KG1 (cell line): ENCODE measurements at places on chromosomes 11 and 22.

GRCh38 chr11:94449029-94449428, 44.6 kb downstream of the MRE11 start:
- no peak for DNase-seq

DNA sequence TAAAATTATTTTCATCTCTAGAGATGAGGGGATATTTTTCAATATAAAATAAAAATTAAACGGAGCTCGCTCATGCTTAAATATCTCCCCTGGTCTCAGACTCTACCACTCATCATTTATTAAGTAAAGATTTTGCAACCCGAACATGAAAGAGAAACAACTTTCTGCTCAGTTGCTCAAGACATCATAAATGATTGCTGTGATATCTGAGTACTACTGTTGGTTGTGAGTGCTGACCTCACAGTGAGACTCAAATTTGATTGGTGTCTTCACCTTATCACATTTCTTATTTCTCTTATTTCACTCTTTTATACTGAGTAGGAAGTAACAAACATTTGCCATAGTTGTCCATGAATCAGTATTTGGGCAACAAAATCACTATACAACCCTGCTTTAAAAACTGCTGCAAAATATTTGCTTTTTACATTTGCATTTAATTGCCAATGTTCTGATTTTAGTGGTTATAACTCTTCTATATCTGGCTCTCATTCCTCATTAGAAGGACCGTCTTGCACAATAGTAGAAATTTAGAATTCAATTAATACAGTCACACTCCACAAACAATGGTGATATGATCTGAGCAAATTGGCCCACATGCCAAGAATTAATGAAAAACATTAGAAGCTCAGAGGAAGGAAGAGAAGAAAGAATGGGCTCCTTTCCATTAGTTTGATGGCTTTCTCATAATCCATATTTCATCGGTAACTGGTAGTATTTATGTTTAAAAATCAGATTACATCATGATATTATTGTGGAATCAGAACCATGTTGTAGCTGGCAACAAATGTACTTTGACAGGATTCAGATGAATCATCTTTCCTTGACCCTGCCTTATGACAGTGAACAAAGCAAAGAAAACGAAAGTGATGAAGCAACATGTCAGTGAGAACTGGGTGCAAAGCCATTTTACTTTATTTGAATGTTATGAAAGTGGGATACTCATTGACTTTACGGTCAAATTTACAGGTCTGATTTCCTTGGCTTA, 973.6 kb upstream of the TENM4 start:
- DNase-seq, result no peak

GRCh38 chr22:46688949-46689348, 49.1 kb downstream of the CERK start:
- DNase-seq, result no peak

DNA sequence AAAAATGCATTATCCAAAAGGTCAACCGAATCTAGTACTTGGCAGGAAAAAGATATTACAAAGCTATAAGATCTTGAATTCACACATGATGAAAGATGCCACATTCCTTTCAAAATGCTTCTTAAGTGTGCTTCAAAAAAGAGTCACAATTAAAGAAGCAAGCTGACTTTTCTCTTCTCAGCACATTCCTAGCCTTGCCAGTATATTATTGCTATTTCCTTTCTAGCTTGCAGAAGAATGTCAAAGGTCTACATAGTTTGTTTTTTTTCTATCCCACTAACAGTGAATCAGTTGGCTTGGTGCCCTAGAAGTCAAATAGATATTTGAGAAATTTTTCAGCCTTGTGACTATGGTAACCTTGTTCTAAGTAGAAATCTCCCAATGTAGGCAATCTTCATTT, 56.8 kb downstream of the GUCY1A2 start:
- DNase-seq, result no peak

- DNase-seq, result no peak
Measured at GRCh38 chr22:32861330-32861729, 59.8 kb downstream of the TIMP3 start.

GRCh38 chr11:66115638-66116301, 45.7 kb downstream of the PACS1 start:
- DNase-seq, result peak; percentile 68

- DNase-seq, result no peak
Measured at GRCh38 chr22:43435851-43436811, 24.3 kb downstream of the MPPED1 start.

- no peak for DNase-seq
Measured at GRCh38 chr22:19723983-19724827, 866 bp downstream of the GP1BB start.

GRCh38 chr11:58574881-58575280, 775 bp downstream of the LPXN start:
- no peak for DNase-seq

DNA sequence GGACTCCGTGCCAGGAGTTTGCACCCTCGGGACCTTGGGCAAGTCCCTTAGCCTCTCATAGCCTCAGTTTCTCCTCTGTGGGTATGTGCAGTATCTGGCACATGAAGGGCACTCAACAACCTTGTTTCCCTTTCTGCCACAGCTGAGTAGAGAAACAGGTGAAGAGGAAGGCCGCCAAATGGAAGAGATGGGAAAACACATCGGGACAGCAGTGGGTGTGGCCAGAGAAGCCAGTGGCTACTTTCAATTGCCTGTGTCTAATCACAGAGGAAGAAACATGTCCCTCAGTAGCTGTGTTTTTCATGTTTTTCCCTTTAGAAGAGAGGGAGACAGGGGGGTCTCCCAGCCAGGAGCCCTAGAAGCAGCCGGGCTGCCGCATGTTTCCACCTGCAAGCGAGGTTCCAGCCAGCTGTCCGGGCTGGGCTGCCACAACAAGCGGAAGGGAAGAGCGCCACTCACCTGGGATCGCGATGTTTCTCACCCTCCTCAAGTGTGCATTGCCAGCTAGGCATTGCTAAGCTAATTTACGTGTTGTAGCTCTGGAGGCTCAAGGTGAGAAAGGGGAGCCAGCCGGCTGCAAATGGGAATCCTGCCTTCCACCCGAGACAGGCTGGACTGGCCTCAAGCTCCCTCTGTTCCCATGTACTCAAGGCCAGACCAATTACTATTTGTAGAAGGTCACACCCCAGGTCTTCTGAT, 16.7 kb downstream of the ASPHD2 start:
- no peak for DNase-seq

DNA sequence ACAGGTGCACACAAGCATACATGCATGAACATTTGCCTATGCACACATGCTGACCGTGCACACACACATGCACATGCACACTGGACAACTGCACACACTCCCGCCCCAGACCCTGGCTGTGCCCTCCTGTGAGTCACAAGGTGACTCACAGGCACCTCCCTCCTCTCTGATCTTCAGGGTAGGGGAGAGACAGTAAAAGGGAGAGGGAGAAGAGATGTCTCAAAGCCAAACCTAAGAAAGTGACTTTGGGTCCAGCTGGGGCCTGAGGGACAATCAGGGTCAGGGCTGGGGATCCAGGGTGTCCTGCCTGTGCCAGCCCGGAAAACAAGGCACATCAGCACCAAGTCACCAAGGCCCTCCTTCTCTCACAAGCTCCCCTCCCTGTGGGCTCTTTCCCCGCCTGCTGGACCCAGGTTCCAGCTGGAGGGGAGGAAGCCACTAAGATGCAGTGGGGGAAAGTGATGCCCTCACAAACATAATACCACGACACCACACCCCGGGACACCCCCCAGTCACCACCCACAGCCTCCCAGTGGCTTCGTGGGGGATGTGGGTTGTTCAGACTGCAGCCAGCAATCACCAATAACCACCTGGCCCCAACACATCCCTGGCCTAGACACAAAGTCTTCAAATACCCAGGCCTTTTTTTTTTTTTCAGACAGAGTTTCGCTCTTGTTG, 39.3 kb downstream of the PDGFB start:
- no peak for DNase-seq

- no peak for DNase-seq
Measured at GRCh38 chr11:100929377-100929776, 200.2 kb downstream of the PGR start.

DNA sequence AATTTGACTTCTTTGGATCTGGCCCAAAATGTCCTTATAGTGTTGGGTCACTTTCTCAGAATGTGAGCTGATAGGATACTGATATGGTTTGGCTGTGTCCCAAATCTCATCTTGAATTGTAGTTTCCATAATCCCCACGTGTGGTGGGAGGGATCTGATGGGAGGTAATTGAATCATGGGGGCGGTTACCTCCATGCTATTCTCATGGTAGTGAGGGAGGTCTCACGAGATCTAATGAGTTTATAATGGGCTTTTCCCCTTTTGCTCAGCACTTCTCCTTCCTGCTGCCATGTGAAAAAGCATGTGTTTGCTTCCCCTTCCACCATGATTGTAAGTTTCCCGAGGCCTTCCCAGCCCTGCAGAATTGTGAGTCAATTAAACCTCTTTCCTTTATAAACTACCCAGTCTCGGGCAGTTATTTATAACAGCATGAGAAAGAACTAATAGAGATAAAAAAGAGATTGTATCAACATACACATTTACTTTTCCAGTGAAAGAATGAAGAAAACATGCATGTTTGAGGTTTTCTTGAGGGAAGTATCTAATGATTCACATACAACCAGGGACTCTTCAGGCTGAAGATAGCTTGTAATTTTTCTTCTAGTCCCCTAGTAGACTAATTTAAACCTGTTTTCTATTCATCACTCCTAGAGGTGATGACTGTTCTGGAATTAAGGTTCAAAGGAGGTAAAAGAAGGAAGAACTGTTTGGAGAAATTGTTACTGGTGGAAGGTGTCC, 17.3 kb upstream of the CSTF3 start:
- DNase-seq, result no peak

GRCh38 chr11:121389651-121390050, 62.5 kb upstream of the SORL1 start:
- DNase-seq, result no peak

GRCh38 chr11:65424205-65425104, 1.9 kb downstream of the NEAT1 start:
- DNase-seq, result peak; percentile 55

- no peak for DNase-seq
Measured at GRCh38 chr11:1669546-1670218, 27.3 kb upstream of the KRTAP5-6 start.

GRCh38 chr11:58289266-58289665, 21.2 kb upstream of the OR10W1 start:
- DNase-seq, result no peak

DNA sequence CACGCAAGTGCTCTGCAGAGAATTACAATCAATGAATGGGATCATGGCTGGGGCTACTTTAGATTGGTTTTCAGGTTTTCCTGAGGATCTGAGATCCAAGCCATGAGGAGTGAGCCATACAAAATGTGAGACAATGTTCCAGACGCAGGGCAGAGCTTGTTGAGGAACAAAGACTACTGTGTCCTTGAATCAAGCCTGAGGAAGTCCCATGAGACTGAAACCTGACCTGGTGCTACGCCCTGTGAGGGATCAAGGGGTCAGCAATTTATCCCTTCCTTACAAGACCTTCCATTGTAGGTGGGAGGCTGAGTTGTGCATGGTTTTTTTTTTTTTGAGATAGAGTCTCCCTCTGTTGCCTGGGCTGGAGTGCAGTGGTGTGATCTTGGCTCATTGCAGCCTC, 2.1 kb downstream of the INCENP start:
- DNase-seq, result no peak

DNA sequence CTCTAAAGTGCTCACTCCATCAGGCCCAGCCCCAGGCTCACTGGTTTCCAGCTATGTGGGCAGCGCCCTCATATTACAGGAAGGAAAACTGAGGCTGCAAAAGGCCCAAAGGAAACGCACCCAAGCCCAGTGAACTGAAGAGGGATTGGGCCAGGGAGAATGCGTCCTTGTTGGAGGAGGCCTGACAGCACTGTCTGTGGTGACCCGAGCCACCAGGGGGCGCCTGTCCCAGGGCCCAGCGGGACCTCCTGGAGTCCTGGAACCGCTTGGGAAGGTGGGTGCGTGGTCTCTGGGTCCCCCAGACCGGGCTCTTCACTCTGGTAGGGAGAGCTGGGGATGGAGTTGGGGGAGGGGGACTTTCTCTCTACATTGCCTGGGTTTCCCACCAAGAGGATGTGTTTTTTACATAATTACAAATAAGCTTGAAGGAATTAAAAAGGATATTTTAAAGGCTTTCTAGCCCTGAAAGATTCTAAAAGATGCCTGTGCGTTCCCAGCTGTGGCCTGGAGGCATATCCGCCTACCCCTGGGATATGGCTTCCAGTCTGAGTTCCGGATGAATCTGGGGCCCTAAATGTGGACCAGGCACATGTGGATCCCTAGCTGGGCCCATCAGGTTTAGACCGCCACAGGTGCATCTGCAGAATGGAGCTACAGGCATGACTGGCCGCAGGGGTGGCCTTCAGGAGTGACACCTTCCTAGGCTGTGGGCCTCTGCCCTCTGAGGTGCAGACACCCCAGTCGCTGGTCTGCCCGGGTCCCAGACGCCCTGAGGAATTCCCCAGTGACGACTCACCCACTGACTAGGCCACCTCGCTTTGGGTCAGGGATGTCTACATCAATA, 4.2 kb downstream of the SPI1 start:
- peak; percentile 23 for DNase-seq

DNA sequence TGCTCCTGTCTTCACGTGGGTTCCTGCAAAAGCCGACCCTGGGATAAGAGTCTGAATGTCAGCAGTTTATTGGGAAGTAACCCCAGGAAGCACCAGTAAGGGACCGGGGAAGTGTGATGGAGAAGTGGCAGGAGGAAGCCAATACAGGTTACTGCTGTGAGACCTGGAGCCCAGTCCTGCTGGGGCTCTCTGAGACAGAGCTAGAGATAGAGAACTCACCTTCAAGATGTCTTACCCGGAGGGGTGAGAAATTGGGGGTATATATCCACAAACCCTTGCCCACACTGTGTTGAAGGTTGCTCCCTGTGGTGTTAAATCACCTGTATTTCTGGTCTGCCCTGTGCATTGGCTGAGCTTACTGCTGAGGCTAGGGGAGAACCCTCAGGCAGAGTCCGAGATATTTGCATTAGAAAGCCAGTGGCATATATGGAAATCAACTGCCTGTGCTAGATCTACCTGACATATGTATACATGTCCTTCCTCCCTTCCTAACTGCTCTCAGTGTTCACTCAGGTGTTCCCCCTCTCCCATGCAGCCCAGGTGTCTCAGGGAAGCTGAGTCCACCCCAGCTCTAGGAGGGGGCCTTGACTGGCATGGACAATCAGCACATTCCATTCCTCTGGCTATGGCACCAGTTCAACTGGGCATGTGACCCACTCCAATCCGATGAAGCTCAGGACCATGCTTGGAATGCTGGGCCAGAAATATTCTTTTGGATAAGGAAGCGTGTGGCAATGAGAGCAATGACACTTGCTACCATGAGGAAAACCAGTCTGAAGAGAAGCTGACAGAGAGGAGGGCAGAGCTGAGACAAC, 6.8 kb upstream of the MICAL2 start:
- DNase-seq, result no peak

- no peak for DNase-seq
Measured at GRCh38 chr11:119796363-119797060, 67.5 kb upstream of the NECTIN1 start.

DNA sequence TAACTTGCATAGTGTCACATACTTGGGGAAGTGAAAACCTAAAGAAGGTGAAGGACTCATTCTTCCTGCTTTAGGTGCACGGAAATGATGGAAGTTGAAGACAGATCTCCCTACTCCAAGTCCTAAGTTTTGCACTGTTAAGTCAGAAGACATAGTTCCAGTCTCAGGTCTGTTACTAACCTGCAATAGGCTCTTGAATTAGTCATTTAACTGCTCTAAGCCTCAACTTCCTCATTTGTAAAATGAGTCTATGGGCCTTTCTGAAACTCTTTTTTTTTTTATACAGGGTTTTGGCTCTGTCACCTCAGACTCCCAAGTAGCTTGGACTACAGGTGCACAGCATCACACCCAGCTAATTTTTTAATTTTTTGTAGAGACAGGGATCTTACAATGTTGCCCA, 30.8 kb upstream of the POU2AF1 start:
- DNase-seq, result peak; percentile 51
